ENCODE measurements at places on chromosomes 1 and 21.

- DNase-seq: no peak
These were observed 3.6 kb downstream of the ATXN7L2 start for GRCh38 chr1:109487261-109487660.

DNA sequence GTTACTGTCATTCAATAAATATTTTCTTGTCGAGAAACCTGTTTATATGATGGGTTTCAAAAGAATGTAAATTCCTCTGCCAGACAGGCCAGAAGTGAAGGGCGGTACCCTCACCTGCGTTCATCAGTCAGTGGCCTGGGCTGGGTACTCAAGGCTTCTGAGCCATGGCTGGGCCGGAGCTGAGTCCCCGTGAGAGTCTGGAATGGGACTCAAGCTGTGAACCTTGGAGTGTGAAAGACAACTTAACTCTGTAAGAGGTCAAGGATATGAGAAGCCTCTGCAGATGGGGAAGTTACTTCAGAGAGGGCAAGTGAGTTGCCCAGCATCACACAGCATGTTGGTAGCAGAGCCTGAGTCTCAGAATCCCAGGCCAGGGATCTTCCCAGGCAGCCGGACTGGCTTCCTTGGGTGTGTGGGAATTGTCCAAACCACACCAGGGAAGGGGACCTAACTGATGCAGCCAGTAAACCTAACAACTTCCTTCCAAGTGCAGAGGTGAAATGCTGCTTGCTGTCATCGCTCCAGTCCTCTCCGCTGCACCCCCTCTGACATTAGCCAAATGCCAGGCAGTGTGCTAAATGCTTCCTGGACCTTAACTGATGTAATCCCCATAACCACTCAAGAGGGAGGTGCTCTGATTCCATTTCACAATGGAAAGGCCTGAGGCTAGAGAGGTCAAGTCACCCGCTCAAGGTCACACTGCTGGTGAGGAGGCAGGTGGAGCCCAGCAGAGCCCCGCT lies 4.8 kb downstream of the DISP3 start:
- no peak for DNase-seq

DNA sequence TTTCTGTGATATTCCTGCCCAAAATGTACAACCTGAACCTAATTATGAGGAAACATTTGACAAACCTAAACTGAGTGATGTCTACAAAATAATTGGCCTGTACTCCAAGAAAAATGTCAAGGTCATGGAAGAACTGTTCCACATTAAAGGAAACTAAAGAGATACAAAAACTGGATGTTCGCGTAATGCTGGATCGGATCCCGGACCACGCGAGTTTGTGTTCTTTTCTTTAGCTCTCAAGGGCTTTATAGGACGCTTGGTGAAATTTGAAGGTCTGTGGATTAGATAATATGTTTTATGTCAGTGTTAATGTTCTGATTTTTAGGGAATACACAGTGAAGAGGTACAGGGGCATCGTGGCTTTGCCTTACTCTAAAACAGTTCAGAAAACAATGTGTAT lies 400.5 kb downstream of the CAMTA1 start:
- no peak for DNase-seq

- DNase-seq: no peak
These were observed 40.5 kb upstream of the SRP9 start for GRCh38 chr1:225737161-225737560.

DNA sequence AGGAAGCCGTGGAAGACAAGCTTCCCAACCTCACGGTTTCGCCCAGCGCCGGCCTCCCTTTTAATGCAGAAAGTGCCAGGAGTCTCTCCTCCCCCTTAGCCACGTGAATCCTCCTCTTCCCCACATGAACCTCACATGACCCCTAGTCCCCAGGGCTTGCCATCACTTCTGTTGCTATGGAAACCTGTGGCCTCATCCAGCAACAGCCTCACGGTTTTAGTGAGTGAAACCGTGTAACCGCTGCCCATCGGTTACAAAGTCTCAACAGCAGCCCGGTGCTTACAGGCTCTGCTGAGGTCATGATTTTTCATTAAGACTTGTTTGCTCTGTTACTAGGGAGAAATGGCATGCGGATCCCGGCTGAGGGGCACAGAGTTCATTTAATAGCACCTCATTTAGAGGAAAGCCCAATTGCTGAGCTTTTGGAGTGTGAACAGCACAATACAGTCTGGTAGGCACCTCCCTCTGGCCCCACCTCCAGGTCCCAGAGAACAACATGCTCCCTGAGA lies 143.2 kb upstream of the BACE2 start:
- no peak for DNase-seq

All from pons (tissue), 1 donor.